ENCODE measurements at places on chromosomes 6 and 20.

GRCh38 chr20:830011-830521, 3.4 kb upstream of the FAM110A start:
- no peak for DNase-seq

- DNase-seq, result no peak
Observed at GRCh38 chr6:31446481-31446880, 43.1 kb downstream of the MICA start.

DNA sequence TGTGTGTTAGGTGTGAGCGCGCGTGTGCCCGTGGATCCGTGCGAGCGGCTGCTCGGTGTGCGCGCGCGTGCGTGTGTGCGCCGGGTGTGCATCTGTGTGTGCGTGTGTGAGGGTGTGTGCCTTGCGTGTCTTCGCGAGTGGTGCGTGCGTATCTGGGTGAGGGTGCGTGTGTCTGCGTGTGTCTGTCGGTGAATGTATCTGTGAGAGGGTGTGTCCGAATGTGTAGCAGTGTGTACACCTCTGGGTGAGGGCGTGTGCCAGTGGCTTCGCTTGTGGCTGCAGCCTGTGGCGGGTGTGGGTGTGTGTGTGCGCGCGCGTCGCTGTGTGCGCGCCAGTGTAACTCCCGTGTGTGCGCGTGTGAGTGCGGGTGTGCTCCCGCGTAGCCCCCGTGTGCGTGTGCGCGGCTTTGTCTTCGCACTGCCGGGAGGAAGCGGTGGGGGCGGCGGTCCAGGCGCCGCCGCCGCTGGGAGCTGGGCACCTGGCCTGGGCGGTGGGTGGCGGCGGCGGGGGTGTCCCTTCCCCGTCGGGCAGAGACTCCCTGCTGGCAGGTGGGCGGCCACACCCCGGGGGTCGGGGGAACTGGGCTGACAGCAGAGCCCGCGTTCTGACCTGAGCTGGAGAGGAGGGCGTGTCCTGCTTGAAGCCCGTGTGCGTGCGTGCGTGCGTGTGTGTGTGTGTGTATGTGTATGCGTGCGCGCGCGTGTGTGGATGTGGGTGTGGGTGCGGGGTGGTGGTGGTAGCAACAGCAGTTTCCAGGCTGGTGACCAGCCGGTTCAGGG, 61.3 kb upstream of the EPB41L1 start:
- DNase-seq, result no peak

DNA sequence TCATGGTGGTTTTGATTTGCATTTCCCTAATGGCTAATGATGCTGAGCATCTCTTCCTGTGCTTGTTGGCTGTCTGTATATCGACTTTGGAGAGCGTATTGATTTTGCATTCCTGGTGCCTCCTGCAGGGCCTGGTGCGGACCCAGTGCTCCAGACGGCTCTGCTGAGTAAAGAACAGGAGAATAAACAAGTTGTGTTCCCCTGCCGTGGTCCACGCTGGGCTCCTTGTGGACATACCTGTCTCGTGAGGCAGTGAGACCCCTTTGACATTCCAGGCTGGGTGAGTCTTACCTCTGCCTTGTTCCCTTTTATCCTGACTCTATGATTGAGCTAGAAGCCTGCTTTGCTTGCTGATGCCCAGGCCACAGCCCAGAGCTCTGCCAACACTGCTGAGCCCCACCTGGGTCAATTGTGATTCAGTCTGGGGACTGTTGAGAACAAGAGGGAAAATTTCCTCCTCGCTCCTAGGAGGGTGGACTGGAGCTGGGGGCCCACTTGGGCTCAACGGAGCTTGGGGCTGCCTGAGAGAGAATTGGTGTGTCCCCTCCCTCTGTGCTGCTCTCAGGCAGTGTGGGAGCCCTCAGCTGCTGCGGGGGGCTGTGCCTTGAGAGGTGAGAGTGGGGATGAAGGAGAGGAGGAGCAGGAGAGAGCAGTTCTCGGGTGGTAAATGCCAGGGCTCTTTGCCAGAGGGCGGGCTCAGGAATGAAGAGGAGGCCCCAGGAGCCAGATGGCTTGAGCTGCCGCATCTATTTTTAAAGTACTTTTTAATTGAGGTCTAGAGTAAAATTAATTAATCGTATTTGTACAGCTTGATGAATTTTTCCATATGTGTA, 43.7 kb upstream of the PMEPA1 start:
- DNase-seq, result no peak

DNA sequence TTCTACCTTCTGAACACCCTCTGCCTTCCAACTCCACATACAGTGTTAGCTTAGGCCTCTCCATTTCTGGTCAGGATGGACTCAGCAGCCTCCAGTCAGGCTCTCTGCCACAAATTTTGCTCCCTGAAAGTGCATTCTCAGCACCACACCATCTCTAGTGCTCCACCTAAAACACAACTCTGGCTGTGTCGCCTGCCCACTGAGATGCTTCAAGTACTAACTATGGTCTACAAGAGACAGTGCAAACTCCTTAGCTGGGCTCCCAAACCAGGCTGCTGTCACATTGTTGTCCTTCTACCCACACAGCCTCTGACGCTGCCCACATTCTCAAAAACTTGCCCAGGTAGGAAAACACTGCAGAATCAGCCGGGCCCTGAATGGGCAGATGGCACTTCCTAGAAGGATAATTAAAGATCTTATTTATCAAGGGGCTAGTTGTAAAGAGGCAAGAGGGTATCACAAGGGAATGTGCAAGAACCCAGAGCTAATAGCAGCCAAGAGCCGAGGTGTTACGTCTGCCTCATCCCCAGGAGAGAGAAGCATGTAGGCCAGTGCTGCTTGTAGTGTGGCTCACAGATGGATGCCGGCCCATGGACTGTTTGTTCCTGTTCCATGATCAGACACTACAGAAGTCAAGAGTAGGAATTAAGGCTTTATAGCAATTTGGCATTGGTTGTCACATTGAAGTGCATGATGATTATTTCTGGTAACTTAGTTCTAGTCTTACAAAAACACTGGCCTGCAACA, 189.7 kb downstream of the LRFN2 start:
- DNase-seq, result no peak

DNA sequence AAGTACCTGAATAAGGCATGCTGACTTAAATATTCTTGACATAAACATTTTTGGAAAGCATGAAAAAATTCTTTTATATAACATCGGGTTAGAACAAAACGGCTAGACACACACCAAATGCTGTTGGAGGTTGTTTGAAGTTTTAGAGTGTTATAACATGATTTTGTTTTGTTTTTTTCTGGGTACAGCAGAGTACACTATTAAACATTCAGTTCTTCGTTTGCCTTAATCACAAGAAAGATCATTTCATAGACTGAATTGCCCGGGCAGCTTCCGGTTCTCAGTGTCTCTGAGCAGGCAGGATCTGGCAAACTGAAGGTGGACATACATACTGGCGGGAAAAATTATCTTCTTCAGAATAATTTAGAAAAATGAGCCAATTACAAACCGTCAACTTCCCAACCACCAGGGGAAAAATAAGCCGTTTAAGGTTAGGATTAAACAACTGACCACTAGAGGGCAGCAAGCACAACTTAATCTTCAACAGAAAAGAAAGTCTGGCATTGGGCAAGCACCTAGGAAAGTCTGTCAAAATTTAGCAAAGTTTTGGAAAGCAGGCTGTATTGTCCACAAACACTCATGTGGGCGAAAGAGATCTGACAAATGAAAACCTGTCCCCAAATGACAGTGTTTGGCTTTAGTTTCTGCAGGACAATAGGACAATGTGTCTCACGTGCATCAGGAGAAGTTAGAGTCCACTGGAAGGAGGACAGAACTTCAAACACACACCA, 15.0 kb downstream of the ZNF217 start:
- peak; percentile 82 for DNase-seq

GRCh38 chr20:50588034-50588736, 78.0 kb downstream of the PTPN1 start:
- peak; percentile 62 for DNase-seq

DNA sequence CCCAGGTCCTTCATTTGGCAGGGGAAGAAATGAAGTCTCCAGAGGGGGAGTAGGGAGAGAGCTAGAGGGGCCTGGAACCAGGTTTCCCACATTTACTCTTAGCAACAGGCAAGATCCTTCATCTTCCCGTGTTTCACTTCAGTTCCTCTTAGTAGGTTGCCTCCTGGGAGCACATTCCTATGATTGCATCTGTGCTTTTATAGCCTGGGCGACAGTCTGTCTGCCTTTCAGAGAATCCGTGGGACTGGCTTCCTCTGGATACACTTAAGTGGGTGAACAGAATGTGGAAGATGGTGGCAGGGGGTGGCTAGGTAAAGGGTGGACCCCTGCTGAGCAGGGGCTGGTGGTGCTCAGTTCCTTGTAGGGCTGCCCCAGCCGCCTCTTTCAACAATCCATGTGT, 33.4 kb downstream of the STK35 start:
- no peak for DNase-seq

- no peak for DNase-seq
Observed at GRCh38 chr6:130093546-130093945, 75.2 kb downstream of the L3MBTL3 start.

DNA sequence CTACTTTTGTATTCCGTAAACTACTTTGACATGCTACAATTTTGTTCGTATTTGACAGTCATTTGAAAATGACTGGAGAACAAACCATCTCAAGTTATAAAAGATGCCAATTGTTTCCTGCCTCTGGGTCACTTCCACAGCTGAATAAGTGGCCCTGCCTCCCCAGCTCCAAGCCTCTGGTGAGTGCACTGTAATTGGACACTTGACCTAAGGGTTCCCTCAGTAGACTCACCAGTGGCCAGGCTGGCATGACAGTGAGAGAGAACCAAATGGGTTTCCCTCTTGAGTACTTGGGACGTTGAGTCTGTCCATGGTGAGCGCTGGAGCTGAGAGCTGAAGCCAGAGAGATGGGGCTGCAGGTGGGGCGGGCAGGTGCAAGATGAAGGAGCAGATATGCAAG, 57.1 kb downstream of the SLC35D3 start:
- no peak for DNase-seq

GRCh38 chr6:10555625-10556309, 34.6 kb downstream of the GCNT2 start:
- no peak for DNase-seq

DNA sequence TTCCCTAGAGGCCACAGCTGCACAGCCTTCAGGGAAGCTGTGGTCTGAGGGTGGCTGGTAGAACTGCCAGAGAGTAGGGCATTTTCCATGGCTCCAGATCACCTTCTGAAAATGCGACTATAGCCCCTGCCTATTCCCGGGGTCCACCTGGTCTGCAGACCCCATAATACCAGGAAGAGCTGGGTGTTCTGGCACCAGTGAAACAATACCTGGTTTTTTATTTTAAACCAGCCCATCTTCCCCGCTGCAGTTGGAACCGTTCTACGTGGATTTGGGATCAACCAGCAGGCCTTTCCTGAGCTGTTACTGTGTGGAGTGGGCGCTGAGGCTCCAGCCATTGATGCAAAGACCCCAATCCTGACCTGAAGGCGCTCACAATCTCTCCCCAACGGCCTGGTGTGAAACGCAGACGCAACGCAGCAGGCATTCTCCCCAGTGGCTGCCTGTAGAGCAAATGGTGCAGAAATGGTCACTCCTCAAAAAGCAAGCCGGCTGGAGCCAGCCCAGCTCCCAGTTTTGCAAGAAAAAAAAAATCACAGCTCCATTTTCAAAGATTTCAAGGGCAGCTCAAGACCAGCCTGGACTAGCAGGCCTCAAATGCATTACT, 11.3 kb downstream of the NPEPL1 start:
- no peak for DNase-seq

DNA sequence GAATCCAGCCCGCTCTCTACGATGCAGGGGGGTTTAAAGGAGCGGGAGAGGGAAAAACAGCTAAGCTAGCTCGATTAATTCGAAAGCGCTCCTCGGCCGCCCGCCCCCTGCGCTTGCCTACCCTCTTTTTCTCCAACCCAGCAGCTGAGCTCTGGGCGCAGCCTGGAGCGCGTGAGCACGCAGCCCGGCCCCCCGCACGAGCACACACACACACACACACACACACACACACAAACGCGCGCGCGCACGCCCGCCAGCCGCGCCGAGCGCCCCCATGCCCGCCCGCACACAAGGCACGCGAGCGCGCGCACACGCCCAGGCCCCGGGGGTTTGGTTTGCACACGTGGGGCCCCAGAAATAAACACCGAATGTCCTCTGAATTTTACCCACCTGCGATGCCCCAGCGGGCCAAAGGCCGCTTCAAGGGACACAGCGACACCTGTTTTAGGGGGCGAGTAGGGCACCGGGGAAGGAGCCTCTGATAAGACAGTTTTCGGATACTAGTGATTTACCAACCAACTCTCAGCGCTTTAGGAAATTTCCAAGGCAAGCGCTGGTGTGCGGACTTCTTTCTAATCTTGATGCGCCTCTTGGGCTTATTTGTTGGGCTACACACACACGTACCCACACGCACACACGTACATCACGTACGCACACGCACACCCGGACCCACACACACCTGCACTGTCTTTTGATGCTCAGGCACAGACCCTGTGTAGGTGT, 802 bp upstream of the NRN1 start:
- DNase-seq, result no peak

DNA sequence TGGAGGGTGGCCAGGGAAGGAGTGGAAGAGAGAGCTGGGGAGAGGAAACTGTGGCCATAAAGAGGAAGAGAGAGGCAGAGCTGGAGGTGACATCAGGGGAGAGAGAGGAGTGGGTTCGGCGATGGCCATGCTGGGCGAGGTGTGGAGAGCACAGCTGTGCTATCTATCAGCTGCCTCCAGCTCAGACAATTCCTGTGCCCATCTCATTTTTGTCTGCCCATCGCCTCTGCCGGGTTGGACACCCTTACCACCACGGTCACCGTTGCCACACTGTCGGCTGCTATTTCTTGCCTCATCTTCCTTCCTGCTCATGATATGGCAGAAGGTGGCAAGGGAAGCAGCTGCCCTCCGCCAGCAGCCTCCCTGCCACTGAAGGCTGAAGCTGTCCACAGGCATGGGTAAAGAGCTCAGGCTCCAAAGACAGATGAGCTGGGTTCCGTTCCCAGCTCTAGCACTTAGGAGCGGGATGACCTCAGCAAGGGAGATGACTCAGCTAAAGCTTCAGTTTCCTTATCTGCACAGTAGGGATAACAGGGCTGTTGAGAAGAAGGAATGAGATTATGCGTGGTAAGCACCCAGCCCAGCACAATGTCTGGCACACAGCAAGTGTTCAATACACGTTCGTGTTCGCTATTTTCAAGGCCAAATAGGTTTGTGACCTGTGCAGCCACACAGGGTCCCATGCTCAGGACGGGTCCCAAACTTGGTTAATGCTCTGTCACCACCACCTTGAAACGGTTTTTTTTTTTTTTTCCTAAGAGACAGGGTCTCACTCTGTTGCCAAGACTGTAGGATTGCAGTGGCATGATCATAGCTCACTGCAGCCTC, 21.9 kb upstream of the TAF8 start:
- no peak for DNase-seq

- no peak for DNase-seq
Observed at GRCh38 chr6:32109114-32109764, at the start of gene TNXB. Gene TNXB, minus strand, starts transcription at chr6:32109338. Its CDS starts 11,140 bp downstream, at chr6:32098198.

GRCh38 chr6:167094820-167095637, 27.9 kb upstream of the CCR6 start:
- no peak for DNase-seq

- no peak for DNase-seq
Observed at GRCh38 chr6:98787435-98787834, 46.9 kb upstream of the POU3F2 start.

DNA sequence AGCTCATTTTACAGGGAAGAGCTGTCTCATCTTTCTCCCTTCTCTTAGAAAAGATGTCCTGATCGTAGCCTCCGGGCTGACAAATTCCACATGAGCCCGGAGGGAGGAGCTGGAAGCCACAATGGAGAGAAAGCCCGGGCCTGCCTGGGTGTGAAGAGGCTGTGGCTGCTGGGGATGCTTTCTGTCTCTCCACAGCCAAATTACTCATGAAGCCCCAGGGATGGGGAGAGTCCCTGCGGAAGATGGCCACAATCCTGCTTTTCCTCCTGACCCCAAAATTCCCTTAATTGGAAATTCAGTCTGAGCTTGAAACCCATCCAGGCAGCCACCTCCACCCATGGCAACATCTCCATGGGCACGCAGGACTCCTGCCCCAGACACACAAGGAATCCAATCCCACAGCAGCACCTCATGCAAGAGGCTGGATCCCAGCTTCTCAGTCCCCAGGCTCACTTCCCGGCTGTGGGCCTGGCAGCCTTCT, 32.4 kb downstream of the JPH2 start:
- DNase-seq, result no peak

Data from activated CD4-positive, alpha-beta T cell treated with anti-CD3 and anti-CD28 coated beads, Interleukin-2, amount 50 U/mL, for 24 hours (primary cell).